ENCODE measurements at places on chromosomes 6 and 20. TPM values are rescaled to one million over a fixed set of nuclear protein-coding genes. Genes with fewer than 3 reads are reported as not detected.

DYNLT2 gene
- total RNA-seq: 1.3 TPM

TTBK1 gene
- not detected for total RNA-seq

GSTA3 gene
- total RNA-seq: not detected

SMLR1 gene
- not detected for total RNA-seq

DNA sequence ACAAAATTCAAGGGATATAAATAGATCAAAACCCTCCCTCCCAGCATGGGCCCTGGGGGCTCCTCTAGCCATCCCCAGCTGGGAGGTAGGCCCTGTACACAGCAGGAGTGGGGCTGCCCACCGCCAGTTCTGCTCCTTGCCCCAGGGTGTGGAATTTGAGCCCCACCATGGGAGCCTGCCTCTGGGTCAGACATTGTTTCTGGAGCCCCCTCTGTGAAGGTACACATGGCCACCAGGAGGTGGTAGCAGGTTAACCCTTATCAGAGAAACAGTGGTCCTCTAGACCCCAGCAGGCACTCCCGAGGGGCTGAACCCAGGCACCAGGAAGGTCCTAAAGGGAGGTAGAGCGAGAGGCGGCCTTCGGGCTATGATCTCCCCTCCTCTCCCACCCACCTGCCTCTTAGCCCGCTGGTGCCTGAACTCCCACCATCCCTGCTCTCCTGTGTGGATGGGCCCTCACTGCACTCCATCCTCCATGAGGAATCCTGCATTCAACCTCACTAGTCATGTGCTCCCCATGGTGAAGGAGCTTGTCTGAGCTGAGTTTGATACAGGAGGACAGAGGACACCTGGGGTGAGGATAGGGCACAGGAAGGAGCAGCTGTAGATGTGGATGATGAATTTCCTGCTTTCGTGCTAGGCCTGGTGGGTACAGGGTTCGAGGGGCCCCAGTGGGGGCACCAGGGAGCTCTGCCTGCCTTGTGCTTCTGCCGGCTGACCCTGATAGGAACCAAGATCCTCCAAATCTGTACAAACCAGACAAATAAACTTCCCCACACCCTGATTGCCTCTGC is 114.9 kb downstream of the GRM4 start:
- no peak for DNase-seq

DNA sequence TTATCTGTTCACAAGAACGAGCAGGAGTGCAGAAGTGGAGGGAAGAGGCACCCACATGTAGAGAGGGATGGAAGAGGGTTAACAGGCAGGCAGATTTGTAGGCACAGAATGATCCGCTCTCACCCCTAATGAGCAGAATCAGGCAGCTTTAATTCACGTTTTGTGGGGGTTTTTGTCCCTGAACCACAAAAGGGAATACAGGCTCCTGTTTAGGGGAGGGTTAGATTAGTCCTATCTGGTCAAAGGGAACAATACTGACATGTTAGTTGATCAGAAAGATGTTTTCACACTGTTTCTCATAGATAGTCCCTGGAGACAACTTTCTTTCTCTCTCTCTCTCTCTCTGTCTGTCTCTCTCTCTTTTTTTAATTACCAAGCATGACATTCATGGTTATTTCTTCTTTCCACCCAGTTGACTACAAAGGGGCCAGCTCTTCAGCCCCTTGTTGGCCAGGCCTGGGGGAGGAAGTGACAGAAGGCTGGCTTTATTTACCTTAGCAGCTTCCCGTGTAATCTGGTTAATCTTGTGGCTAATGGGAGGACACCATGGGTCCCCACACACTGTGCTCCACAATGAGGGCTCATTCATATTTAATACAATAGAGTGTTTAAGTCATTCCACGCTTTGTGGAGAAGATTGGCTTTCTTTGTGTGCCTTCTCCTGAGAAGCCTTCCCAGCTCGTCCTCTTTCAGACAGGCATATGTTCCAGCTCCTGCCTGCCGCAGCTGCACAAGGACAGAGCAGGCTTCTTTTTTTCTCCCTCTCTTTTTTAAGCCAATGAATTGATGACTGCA is 958.8 kb downstream of the TFAP2A start:
- no peak for DNase-seq

DNA sequence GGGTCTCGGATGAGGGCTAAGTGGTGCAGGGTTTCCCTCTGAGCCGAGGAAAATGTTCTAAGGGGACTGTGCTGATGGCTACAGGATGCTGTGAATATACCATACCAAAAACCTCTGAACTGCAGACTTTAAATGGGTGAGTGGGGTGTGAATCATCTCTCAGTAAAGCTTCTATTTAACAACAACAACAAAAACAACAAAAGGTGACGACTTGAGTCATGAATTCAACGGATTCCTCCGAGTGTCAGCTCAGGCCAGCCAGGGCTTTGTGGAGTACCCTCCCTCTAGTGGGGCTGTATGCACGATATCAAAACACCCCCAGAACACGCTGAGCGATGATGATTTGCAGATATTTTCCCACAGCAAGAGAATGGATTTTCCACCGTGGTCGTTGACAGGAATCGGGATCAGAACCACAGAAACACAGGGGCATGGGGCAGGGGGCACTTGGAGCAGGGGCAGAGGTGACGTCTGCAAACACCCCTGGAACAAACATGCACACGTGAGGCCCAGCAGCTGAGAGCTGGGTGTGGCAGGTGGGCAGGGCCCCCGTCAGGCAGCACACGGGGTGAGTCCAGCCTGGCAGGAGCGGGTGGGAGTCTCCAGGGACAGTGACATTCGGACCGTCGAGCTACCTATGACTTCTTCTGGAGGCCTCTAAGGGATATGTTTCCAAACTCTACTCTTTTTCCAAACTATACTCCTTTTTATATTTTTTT is 38.6 kb downstream of the SLC2A4RG start:
- no peak for DNase-seq

GRCh38 chr20:36745927-36746659 is at the start of gene NDRG3:
NDRG3 (minus strand) TSS chr20:36746090; CDS start chr20:36721735, 24,355 bp downstream.
- DNase-seq: peak; percentile 63

GRCh38 chr6:1724124-1724523 is 114.4 kb downstream of the FOXC1 start:
- DNase-seq: no peak

DNA sequence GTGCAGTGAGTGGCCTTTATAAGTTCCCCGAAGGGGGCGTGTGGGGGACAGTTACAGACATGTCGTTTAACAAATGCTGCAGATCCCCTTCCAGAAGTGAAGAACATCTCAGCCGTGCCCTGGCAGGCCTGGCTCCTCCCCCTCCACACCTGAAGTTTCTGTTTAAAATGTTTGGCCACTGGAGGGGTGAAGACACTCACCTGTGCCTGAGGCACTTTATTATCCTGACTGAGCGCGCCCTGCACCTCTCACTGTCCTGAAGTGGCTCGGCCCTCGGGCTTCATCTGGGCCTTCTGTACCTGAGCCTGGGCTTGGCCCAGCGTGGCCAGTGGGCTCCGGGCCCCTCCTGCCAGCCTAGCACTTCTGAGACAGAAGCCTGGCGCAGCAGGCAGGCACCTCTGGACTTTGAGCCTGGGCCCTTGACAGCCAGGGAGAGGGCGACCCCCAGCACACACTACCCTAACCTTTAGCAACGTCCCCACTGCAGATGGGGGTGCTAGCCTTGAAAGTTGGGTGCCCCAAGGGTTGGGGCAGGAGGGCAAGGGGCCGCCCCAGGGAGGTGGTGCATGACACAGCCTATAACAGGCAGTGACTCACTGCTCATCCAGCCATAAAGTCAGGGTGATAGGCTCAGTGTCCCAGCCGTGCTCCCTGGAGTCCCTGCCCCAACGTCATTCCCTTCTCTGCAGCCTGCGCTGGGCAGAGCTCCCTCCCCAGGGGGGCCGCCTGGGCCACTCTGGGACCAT is 13.6 kb upstream of the GATA5 start:
- no peak for DNase-seq

- no peak for DNase-seq
Measured at GRCh38 chr6:56671651-56672461, 29.2 kb upstream of the DST start.

DNA sequence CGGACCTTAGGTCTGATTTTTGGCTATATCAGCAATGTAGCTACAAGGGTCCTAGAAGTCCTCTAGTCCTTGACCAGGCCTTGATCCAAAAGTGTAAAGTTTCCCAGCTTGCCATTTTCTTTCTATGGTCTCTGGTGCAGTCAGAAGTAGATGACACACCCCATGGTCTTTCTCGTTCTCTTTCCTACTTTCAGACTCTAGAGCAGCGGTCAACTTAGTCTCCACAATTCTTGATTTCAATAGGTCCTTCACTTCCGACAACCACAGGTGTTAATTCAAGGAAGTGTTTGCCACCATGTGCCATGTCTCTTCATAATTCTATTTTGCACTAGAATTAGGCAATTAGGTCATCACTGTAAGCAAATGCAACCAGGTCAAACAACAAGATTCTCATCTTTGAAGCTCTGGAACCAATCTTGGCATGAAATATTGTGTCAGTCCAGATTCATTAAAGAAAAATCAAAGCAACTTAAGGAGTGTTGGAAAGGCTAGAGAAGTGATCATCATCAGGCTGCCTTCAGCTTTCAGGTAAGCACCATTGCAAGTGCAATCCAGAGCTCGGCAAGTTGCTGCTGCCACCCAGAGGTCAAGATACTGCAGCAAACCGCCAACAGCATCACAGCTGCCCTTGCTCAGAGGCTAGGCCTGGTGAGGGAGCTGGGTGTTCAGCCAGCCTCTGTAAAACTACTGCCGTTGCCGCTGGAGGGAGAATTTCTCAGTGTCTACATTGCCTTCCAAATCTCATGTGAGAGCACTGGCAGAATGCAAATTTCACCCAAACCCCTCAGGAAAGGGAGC is 5.6 kb upstream of the SYNE1 start:
- DNase-seq: no peak

- DNase-seq: no peak
Measured at GRCh38 chr20:63428906-63429575, 43.4 kb downstream of the KCNQ2 start.

- no peak for DNase-seq
Measured at GRCh38 chr20:38084425-38084951, 50.9 kb downstream of the RPRD1B start.

DNA sequence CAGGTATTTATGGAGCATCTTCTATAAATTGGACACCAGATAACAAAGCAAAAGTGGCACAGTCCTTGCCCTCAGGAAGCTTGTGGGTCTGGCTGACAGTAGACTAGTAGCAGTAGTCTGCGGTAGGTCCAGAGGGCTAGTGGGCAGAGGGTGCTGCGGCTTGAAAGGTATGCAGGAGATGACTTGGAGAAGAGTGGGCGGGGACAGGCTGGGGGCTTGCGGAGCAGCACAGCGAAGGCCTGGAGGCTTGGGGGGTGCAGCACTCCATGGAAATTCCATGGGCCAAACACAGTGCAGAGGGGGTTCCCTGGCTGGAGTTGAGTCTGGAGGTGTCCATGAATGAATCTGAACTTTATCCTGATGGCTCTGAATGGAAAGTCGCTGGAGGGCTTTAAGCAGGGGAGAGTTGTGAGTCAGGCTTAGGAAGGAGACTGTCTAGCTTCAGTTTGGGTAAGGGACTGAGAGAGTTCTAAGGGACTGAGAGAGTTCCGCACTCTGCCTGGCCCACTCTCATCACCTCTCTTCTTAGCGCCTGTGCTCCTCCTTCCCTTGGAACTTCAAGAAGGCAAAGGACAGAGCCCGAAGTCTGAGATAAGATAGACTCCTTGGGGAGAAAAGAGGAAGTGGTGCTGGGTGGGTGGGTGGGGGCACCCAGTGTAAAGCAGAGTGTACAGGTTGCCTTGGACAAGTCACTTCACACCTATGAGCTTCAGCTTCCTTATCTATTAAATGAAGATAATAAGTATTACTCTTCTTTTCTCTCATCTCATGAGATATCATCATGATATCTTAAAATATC is 8.8 kb downstream of the PKIG start:
- DNase-seq: no peak

GRCh38 chr6:170444056-170444591 is 109.0 kb downstream of the PSMB1 start:
- no peak for DNase-seq

- DNase-seq: no peak
Measured at GRCh38 chr20:51888291-51888690, 86.0 kb upstream of the SALL4 start.

DNA sequence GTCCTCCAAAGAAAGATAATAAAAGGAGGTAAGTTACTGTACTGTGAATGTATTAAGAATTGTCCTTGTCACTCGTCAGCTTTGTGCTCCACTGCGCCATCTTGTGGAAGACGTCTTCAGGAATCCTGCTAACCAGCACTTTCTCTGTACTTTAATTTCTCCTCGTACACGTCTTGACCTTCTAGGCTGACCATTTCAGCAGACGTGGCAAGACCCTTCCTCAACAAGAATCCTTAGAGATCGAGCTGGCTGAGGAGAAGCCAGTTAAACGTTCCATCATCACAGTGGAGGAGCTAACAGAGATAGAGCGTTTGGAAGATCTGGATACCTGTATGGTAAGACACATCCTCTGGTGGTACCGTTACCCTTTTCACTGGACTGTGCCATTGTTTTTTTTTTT is 95.5 kb upstream of the SCGN start:
- DNase-seq: no peak

Measured in esophagus squamous epithelium (tissue), 5 donors.